ENCODE measurements at places on chromosomes 1 and 21.

DNA sequence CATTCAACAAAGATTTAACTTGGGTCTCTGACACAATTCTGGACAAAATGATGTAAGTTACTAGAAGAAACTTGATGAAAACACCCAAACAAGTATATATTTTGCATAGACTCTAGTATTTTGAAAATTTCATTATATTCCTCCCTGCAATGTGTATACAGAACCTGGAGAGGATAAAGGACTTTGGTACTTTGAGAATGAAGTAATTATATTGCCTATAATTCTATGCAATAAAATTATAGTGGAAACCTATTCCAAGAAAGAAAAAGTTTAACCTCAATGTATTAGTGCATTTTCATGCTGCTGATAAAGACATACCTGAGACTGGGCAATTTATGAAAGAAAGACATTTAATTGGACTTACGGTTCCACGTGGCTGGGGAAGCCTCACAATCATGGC is 1146.1 kb downstream of the KCNT2 start:
- no peak for DNase-seq

DNA sequence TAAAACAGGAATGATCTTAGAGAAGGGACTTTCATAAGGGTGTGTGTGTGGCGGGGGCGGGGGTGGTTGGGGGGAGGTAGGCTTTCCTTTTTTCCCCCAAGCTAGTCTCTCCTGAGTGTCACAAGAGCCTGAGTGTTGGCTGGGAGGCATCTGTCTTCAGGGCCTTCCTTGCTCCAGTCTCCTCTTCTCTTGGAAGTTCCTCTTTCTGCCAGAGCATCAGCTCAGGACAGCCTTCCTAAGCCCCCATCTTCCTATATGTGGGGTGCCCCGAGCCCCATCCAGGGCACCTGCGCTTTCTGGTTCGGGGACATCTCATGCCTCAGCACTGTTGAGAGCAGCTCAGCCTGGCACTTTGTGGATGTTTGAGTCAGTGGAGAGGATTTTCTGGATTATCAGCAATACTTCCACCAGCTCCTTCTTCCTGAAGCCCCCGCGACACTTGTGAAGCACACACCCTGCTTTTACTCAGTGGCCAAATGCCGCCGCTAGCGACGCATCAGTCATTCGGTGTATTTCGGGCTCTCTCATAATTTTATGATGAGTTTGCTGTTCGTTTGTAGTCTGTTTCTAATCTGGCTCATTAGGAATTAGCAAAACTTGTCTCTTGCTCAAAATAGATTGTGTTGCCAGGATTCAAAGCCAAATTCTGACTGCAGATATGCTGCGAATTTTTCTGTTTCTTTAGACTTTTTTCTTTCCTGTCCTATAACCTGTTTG is 61.7 kb downstream of the GALNT2 start:
- no peak for DNase-seq

- DNase-seq, result no peak
These were observed 13.8 kb downstream of the SNX7 start for GRCh38 chr1:98675282-98675681.

GRCh38 chr1:220990427-220991339 is 111.4 kb downstream of the HLX start:
- DNase-seq, result no peak

GRCh38 chr1:31955917-31956736 is 18.0 kb upstream of the PTP4A2 start:
- DNase-seq, result peak; percentile 54

DNA sequence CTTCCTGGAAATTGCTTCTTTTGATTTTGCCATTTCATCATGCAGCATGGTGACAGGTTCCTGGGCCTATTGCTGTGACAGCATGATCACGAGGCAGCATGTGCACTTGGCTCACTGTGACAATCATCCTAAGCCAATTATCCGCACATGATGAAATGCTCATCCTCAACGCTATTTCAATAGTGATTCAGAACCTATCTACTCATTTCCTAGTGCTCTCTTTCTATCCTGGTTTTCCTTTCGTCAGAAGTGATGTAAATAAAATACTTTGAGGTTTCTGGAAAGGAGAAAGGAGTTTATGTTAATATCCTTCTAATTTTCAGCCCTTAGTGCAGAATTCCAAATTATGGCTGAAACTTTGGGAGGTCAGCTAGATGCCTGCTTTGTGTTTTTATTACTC is 110.6 kb upstream of the ADAMTS5 start:
- DNase-seq, result no peak

DNA sequence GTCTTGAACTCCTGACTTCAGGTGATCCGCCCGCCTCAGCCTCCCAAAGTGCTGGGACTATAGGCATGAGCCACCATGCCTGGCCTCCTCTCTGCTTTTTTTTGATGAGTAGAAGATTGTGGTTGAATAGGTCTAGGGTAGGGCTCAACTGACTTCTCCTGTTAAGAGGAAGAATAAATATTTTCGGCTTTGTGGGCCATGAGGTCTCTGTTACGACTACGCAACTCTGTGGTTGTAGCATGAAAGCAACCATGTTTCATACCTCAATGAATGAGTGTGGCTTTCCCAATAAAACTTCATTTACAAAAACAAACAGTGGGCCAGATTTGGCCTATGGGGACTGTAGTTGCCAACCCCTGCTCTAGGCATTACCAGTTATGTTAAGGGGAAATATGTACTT is 67.8 kb downstream of the NID1 start:
- no peak for DNase-seq

- DNase-seq, result no peak
These were observed 10.4 kb downstream of the BARHL2 start for GRCh38 chr1:90706437-90707362.

GRCh38 chr1:47871799-47872353 is 125.3 kb downstream of the TRABD2B start:
- DNase-seq, result no peak

GRCh38 chr1:214966346-214966745 is 116.2 kb upstream of the KCNK2 start:
- no peak for DNase-seq

GRCh38 chr1:151803915-151804314 is 1.3 kb downstream of the LINGO4 start:
- DNase-seq, result no peak

GRCh38 chr1:82706741-82707140 is 906.0 kb downstream of the ADGRL2 start:
- no peak for DNase-seq

DNA sequence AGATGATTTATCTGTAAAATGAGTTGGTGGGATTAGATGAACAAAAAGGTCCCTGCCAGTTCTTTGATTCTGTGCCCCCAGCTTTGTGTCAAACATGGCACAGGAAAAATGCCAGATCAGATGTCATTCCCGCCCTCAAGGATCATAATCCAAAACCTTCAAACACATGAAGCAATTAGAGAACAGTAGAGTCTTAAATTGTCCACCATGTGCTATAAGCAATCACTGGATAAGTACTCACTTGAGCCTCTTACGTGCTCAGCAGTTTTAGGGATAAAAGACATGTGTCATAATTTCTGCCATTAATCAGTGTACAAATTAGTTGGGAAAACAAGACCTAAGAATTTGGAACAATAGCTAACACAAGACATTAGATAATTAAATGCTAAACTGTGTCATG is 15.4 kb upstream of the KIAA0040 start:
- DNase-seq, result no peak

DNA sequence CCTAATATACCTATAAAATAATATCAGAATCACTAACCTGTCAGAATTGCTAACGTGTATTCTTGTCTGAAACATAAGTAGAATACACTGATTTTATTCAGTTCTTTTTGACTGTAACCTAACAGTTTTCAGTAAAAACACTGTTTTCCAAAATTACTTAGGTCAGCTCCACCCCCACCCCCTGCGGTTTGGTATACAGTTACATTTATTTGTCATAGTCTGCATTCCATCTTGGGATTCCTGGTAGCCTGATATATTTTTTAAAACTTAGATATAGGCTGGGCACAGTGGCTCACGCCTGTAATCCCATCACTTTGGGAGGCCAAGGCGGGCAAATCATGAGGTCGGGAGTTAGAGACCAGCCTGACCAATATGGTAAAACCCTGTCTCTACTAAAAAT is 19.8 kb upstream of the ABCD3 start:
- DNase-seq, result no peak

GRCh38 chr21:46254208-46254975 is 25.8 kb upstream of the LSS start:
- no peak for DNase-seq

- DNase-seq, result no peak
These were observed 500 bp upstream of the DOCK7 start for GRCh38 chr1:62688687-62689085.

- no peak for DNase-seq
These were observed 401.8 kb downstream of the SRGAP2C start for GRCh38 chr1:121586369-121587229.

DNA sequence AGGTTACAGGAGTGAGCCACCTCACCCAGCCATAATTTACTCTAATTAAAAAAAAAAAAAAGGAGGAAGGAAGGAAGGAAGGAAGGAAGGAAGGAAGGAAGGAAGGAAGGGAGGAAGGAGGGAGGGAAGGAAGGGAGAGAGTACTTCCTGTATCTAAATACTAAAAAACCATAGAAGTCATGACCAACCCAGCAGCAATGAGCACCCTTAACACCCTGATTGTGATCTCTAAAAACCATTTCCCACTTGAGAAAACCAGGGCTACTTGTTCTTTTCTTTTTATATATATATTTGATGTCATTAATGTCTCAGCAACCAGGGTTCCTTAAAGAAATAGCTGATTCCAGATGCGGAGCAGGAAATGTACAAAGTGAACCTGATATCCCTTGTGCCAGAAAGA is 31.2 kb downstream of the ARID4B start:
- no peak for DNase-seq

DNA sequence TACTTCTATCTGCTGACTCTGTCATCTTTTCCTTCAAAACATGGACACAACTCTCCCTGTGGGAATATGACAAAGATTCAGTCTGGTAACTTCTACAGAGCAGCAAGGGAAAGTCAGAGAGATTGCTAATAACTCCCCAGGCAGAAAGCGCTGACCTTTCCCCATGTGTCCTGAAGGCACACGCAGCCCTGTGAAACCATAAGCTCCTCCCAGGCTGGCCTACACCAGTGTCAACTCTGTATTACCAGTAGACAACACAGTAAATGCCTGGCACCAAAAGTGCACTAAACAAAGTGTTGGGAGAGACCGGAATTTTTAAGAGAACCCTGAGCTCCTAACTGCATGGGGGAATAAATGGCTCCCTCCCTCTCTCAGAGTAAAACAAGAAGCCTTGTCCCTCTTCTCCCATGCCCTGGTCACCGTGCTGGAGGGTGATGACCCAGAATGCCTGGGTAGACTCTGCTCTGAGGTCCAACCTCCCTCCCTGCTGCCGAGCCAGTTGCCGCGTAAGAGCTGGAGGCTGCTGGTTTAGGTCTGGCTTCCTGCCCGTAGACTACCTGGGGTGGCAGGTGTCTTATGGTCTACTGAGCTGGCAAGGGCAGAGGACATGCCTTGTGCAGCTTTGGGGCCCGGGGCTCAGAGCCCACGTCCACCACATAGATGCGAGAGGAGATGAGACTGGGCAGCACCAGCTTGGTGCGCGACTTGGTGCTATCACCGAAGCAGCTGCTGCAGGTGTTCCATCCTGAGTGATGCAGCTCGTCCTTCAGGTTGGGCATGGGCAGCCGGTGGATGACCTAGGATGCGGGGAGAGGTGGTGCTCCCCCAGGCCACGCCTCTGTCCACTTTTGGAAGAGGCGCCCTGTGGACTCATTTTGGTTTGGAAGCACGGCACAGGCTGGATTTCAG is 3.9 kb downstream of the SELENBP1 start:
- no peak for DNase-seq

GRCh38 chr1:226512076-226512728 is 36.4 kb upstream of the STUM start:
- no peak for DNase-seq

GRCh38 chr1:205344066-205344928 is 12.4 kb downstream of the KLHDC8A start:
- DNase-seq, result peak; percentile 40

- DNase-seq, result no peak
These were observed 86.9 kb downstream of the EPS15 start for GRCh38 chr1:51432146-51432545.

- DNase-seq, result no peak
These were observed 26.1 kb downstream of the CD58 start for GRCh38 chr1:116544588-116545358.

DNA sequence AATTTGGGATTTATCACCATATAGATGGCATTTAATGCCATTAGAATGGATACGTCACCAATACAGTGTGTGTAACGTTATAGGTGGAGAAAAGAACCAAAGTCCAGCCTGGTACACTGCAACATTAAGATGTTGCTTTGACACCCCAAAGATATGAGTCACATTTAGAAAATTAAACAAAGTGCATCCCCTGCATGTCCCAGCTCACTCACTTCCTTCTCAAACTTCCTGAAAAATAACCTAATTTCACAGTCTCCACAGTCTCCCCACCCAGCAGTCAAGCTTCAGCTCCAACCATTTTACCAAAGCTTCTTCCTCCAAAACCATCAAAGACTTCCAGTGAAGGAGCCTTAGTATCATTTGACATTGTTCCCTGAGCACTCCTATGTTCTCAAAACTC is 111.9 kb downstream of the OMA1 start:
- DNase-seq, result no peak

DNA sequence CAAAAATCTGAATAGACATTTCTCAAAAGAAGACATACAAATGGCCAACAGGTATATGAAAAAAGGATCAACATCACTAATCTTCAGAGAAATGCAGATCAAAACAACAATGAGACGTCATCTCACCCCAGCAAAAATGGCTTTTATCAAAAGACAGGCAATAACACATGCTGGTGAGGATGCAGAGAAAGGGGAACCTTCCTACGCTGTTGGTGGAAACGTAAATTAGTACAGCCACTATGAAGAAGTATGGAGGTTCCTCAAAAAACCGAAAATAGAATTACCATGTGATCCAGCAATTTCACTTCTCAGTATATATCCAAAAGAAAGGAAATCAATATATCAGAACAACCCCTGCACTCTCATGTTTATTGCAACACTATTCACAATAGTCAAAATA is 65.1 kb upstream of the ATP1B1 start:
- no peak for DNase-seq

GRCh38 chr1:220880726-220881506 is 1.7 kb downstream of the HLX start:
- DNase-seq, result no peak

- no peak for DNase-seq
These were observed 17.4 kb downstream of the TNFRSF1B start for GRCh38 chr1:12184008-12184681.

- no peak for DNase-seq
These were observed 18.0 kb upstream of the LRRC3 start for GRCh38 chr21:44437371-44437695.

GRCh38 chr1:16068356-16069270 is 4.8 kb downstream of the FAM131C start:
- no peak for DNase-seq

DNA sequence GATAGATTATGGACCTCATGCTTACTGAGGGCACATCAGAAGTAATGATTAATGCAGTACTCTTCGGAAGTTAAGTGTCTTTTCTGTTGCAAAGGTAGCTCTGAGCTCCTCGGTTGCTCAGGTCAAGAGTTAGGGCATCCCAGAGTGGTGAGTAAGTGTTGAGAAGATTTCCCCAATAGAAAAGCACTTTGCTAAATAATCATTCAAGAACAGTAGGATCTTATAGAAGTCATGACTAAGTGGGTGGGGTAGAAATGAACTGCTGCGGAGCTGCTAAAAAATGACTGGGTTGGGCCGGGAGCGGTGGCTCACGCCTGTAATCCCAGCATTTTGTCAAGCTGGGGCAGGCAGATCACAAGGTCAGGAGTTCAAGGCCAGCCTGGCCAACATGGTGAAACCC is 648.6 kb upstream of the CAMK1G start:
- no peak for DNase-seq

GRCh38 chr1:165717918-165718515 is 19.7 kb upstream of the ALDH9A1 start:
- no peak for DNase-seq
